ENCODE measurements at places on chromosomes 5 and 9.

DNA sequence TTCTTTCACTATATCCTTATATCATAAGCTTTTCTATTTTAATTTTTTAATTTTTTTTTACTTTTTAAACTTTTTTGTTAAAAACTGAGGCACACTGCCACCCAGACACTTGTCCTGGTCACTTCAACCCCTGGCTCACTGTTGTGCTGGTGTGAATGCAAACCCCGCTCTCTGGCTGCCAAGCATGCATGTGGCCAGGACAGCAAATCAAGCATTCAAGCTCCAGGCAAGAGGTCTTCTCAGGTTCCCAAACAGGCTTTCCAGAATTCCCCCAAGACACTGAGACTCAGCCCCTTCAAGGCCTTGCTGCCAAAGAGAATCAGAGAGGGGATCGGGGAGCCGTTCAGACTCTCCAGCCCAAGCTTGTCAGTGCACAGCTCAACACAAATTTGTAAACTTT lies 139.9 kb downstream of the FANCC start:
- DNase-seq, result no peak

- no peak for DNase-seq
Observed at GRCh38 chr9:9919174-9919775, 693.5 kb downstream of the PTPRD start.

DNA sequence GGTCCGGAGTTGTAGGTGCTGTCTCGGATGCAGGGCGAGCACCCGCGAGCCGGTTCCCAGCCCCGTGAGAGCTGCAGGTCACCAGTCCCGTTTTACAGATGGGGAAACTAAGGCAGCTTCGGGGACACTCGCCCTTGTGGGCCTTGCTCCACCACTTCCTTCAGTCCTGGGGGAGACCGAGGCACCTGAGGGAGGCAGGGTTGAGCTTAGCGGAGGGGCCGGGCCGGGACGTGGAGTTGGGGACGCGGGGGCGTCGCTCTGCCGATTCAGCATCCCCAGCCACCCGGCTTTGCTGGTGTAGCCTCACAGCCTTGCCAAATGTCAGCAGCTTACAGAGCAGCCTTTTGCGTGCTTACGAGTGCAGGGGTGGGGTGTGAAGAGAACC lies 530 bp downstream of the BBLN start:
- DNase-seq, result no peak

DNA sequence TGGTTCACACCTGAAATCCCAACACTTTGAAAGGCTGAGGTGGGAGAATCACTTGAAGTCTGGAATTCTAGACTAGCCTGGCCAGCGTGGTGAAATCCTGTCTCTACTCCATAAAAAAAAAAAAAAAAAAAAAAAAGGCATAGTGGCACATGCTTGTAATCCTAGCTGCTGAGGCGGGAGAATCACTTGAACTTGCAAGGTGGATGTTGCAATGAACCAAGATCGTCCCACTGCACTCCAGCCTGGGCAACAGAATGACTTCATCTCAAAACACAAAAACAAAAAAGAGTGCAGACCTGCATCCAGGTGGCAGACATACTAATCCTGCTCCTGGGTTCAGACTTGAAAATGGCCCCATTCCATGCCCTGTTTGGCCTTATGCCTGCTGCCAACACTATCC lies 21.8 kb upstream of the ADAMTS19 start:
- DNase-seq, result no peak

DNA sequence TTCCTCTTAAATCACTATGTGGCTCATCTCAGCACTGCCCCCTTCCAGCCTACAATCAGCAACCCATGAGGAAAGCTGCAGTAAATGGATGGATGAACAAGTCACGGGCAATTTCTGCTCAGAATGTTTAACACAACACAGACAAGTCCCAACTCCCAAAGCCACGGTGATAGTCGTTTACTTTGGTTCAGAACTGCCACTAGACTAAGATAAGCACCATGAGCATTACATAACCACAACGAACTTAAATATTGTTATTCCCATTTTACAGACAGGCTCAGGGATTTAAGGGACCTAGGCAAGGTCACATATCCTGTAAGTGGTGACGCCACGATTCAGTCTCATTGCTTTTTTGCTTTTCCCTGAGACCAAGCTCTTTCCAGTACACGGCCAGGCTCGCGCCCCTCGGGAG lies 2.0 kb upstream of the SMIM27 start:
- no peak for DNase-seq

DNA sequence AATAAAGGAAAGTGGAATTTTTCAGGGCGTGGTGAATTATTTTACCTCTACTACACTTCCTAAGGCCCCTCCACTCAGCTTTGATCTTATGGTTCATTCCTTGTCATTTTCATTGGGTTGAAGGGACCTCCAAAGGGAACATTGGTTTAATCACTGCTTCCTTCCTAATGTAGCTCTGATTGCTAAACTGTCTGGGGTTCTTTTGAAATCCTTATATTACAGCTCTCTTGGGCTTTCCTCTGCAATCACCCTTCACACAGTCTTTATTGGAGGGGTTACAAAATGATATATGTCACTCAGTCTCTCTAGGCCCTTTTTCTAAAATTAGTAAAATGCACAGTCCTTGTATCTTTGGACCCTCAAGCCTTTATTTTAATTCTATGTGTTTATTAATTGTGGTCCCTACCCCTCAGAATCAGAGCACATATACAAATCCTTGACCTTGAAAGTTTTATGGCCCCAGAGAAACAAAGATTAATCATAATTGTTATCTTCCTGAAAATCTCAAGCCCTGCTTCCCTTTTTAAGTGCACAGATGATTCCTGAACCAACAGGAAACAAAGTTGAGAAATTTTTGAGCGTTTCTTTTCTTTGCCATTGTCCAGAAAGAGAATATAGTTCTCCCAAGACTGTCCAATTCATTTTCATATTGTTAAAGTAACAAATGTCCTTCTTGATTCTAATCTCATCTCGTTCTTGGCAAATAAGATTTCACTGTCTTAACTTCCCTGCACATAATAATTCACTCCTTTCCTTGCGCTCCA lies 330.0 kb downstream of the ARRDC3 start:
- DNase-seq, result no peak

GRCh38 chr9:78213712-78214111 lies 22.2 kb upstream of the CEP78 start:
- no peak for DNase-seq

GRCh38 chr9:90808890-90809685 lies 7.5 kb downstream of the SYK start:
- no peak for DNase-seq

- no peak for DNase-seq
Observed at GRCh38 chr5:125205601-125206225, 459.3 kb upstream of the ZNF608 start.

DNA sequence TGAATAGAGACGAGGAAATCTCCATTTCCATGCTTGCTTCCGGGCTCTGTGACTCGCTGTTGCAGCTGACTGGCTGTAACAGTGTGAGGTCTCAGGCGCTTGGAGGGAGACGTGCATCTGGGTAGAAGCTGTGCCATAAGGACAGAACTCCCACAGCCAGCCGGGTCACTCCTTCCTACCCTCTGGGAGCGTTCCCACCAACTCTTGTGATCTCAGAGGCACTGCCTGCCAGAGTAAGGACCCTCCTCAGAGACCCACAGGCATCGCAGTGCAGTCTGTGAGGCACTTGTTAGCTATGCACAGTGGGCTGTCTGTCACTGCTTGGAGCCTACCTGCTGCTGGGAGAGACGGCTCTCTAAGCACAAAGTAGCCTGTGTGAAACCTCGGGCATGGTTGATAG lies 203.4 kb upstream of the SEMA6A start:
- no peak for DNase-seq

DNA sequence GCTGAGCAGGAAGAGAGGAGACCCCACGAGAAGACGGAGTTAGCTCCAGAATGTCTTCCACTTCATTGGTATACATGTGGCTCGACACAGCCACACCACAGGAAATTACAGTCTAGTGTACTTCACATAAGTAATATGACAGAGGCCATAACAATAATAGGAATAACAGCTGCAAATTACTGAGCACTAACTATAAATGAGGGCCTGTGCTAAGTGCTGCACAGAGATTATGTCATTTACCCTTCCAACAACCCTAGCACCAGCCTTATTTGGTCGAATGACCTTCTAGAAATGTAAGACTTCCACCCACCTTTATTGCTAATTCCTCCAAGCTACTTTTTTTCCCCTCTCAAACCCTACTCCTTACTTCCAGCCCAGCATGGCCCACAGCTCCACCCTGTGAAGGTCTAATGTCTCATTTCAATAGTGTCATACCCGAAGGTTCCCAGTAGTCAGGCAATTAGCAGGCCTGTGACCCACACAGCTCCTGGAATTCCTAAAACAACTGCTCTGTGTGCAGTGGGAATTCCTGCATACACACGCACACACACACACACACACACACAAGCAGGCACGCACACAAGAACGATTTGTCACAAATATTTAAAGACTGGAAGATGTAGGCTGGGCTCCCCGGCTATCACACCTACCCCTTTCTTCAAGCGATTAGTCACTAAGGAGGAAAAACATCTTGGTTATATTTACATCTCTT lies 134.5 kb downstream of the FRMD3 start:
- no peak for DNase-seq

DNA sequence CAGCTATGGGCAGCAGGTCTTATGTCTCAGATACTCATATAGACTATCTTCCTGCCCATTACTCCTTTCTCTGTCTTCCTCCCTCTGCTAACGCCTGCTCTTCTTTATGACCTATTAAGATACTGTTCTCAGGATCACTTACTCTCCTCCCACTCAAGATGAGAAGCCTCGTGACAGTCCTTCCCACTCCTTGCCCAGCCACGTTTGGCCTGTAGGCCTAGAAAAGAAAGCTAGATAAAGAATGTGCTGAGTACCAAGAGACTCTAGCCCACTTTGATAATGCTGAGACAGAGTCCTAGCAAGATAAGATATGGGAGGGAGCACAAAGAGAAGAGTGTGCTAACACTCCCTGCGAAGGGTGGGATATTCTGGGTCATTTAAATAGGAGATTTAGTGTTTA lies 6.8 kb upstream of the DENND4C start:
- DNase-seq, result no peak

DNA sequence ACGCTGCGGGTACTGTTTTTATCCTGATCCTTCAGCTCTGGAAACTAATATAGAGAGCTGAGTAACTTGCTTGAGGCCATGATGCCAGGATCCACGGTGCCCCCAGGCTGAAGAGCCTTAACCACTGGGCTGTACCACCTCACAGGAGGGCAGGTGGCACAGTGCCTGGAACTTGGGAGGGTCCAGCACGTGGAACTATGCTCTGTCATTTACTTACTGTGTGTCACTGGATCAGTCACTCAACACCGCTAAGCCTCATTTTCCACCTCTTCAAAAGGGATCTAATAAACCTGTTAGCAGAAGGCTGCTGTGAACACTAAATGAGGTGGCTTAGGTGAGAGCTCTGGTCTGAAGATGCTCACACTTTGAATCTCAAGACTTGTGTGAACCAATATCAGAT lies 29.6 kb downstream of the KCNIP1 start:
- no peak for DNase-seq

DNA sequence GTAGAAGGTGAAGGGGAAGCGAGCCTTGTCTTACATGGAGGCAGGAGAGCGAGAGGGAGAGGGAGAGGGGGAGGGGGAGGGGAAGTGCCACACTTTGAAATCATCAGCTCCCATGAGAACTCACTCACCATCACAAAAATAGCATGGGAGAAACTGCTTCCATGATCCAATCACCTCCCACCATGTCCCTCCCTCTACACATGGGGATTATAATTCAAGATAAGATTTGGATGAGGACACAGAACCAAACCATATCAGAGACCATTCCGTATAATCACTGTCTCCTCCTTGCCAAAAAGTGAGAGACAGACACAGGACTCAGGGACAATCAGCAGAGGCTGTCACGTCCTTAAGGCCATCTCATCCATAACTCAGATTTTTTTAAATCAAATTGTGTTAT lies 187.7 kb upstream of the TAS2R1 start:
- no peak for DNase-seq

GRCh38 chr5:160175438-160176218 lies 53.7 kb upstream of the FABP6 start:
- DNase-seq, result no peak

- DNase-seq, result no peak
Observed at GRCh38 chr5:35855187-35855586, 1.5 kb upstream of the IL7R start.

- DNase-seq, result no peak
Observed at GRCh38 chr5:112983363-112983762, 6.8 kb downstream of the DCP2 start.

- no peak for DNase-seq
Observed at GRCh38 chr9:8863069-8863468, 1063.5 kb upstream of the DMAC1 start.

- no peak for DNase-seq
Observed at GRCh38 chr5:29099585-29099984, 2061.2 kb upstream of the CDH9 start.

DNA sequence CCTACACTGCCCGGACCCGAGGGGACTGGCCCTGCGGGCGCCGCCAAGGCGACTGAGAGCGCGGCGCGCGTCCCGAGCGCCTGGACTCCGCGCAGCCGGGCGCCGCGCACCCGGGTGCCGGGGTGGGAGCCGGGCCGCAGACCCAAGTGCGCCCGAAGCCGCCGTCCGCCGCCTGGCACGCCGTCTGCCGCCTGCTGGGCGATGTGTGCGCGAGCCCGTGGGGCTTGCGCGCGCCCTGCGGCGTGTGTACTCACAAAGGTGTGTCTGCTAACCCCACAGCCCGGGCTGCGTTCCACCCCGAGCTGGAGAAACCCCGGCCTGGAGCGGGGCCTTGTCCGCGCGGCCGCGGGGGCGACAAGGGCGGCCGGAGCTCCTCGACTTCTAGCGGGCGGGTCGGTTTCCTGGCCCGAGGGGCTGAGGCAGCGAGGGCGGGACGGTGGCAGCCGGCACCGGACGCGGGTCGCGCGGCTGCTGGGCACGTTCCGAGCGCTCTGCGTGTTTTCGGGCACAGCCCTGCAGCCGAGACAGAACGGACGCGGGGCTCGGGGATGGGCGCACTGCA lies 1.1 kb upstream of the ZSWIM6 start:
- no peak for DNase-seq

- DNase-seq, result no peak
Observed at GRCh38 chr9:17361378-17361777, 217.5 kb upstream of the SH3GL2 start.
